ENCODE measurements at places on chromosomes 2 and 18.

GRCh38 chr18:34364699-34365098 lies 140.0 kb upstream of the NOL4 start:
- DNase-seq = no peak

- no peak for DNase-seq
Observed at GRCh38 chr18:48542513-48543181, 3.8 kb downstream of the CTIF start.

- DNase-seq = no peak
Observed at GRCh38 chr2:12807907-12808810, 91.4 kb downstream of the TRIB2 start.

- no peak for DNase-seq
Observed at GRCh38 chr2:150387586-150388288, 99.7 kb downstream of the RND3 start.

GRCh38 chr2:15640261-15640711 lies 48.6 kb downstream of the DDX1 start:
- DNase-seq = no peak

- DNase-seq = no peak
Observed at GRCh38 chr18:66616523-66616983, 12.7 kb upstream of the CDH19 start.

GRCh38 chr18:4640349-4641012 lies 185.4 kb upstream of the DLGAP1 start:
- no peak for DNase-seq

DNA sequence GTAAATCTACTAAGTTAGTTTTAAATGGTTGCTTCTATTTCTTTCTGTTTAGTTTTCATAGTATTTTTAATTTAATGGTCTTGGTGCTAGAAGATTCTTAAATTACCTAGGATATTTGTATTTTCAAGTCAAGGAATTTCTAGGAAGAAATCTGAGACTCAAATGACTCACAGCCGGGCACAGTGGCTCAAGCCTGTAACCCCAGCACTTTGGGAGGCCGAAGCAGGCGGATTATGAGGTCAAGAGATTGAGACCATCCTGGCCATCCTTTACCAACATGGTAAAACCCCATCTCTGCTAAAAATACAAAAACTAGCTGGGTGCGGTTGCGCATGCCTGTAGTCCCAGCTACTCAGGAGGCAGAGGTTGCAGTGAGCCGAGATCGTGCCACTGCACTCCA lies 95.5 kb downstream of the C2orf74 start:
- DNase-seq = no peak

DNA sequence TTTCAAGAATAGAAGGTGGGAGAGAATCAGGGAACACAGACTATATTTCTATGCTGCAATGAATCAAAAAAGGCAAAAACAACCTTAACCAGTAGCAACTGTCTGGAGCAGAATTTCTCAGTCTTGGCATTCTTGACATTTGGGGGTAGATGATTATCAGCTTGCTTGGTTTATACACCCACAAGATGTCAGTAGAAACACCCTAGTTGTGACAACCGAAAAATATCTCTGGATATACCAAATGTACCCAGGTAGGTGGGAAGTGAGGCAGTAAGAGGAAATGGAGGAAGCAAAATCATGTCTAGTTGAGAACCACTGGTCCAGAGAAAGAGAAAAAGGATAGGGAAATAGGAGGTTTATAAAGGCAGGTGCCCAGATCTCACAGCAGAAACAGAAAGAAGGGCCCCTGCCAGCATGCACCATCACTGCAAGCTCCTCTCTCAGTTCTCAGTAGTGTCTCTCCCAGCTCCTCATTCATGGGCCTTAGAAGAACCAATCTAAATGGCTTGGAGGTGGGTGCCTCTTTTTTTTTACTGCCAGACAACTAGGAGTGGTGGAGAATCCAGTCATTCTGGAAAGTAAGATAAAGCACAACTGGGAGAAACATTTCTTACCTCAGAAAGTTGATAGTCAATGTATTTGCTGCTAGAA lies 50.4 kb downstream of the MBD2 start:
- DNase-seq = no peak

GRCh38 chr18:48492880-48493279 lies 46.0 kb upstream of the CTIF start:
- DNase-seq = no peak

- no peak for DNase-seq
Observed at GRCh38 chr2:205752296-205752820, 70.1 kb downstream of the NRP2 start.

DNA sequence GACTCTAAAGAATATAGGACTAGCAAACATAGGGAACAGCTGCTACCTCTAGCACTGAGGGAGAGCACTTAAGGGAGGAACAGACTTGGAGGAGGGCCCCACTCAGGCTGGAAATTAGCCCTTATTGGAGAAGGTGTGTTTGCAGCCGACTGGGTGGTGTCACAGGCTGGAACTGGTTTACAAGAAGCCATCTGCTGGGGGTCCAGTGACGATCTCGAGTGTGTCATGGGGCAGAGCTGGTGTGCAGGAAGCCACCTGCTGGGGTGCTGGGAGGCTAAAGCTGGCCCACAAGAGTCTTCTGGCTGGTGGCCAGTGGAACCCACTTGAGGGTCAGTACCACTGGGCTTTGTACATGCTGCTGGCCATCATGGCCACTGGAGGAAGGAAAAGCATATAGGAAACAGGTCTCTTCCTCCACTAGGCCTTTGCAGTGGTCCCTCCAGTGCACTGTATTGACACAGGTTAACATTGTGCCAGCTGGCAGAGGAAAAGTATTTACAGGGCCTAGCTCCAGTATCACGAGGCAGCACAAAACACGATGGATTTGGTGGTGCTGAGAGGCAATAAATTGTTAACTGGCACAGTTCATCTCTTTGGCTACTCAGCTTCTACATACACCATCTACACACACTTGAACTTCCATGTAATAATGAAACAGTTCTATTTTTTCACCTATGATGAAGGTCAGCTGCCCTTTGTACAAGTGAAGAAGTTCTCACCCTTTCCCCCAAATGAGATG lies 43.6 kb downstream of the MAP3K20 start:
- DNase-seq = no peak

GRCh38 chr18:13394801-13395200 lies 176.2 kb downstream of the LDLRAD4 start:
- DNase-seq = no peak

DNA sequence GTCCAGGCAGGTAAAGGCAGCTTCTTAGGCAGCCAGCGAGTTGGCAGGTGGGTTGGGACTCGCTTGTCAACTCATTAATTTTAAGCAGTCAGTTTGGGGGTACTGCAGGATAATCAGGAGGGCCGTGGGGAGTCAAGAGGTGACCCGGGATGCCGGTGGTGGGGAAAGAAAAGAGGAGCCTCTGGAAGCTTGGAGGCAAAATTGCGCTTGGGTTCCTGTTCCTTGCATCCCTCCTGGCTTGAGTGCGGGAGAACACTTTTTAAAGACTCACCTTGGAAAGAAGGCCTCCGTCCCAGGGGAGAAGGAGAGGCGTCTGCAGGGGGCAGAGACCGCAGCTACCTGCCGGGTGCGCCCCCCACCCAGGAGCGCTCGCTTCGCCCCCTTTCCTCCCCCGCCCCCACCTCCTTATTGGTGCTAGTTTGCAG lies at the start of gene KCNJ3:
KCNJ3 (plus strand) TSS at position 400 of the 425 bp plus-strand sequence. CDS start 81 bp downstream, outside the sequence.
- DNase-seq = no peak

GRCh38 chr2:63862806-63863205 lies 21.1 kb downstream of the UGP2 start:
- DNase-seq = no peak

GRCh38 chr2:113757138-113757657 lies 756 bp upstream of the SLC35F5 start:
- no peak for DNase-seq

DNA sequence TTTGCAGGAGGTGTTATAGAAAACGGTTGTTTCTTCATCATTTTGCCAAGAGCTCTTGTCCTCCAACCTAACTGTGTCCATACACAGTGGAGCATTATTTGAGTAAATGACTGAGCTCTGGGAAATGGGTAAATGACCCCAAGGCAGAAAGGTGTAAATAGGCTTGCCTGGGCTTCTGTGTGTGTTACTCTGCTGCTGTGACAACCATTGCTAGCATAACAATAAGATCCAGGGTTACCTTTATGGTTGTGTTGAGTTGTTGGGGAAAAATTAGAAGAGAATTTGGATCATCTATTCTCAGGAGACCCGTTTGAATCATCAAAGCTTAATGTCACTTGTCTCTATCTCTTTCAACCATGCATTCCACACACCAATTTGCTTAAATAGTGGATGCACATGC lies 672.7 kb downstream of the DPP10 start:
- DNase-seq = no peak

DNA sequence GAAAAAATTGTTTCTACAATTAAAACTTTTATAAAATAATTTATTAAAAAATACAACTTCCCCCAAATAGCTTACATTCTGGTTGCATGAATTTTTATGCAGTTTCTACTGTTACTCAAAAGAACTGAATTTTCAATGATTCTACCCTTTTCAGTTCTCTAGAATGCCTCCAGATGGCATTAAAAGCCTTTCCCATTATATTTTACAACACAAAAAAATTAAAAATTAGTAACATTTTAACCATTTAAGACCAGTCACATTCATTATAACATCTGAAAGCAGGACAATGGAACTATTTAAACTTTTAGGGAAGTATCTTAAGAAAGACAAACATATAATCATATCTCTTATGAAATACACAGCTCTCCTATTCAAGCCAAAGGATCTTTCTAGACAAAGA lies 236.0 kb upstream of the REV1 start:
- DNase-seq = no peak

GRCh38 chr2:170573671-170574070 lies 141.5 kb upstream of the SP5 start:
- no peak for DNase-seq

DNA sequence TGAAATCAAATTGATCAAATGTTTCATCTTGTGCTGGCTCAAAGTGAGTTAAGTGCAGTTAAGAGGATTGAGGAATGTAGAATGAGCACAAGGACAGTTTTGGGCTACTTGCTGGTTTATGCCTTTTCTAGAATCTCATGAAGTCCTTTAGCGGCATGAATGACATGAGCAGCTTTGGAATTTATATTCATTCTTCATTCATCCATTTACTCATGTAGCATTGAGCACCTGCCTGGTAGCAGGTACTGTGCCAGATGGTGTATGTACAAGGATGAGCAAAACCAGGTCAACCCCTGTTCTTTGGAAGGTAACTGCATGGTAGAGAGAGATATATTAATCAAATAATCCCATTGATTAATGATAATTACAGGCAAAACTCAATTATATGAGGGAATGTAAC lies 1.2 kb downstream of the ICOS start:
- DNase-seq = no peak

DNA sequence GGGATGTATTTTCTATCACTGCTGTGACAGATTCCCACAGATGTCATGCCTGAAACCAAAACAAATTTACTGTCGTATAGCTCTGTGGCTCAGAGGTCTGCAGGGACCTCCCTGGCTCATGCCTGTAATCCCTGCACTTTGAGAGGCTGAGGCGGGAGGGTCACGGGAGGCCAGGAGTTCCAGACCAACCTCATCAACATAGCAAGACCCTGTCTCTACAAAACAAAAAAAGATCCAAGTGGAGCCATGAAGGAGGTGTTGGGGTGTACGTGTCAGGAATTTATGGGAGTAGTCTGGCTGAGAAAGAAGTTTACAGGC lies 51.0 kb upstream of the FAHD2A start:
- no peak for DNase-seq

- no peak for DNase-seq
Observed at GRCh38 chr2:40030456-40030975, 251.5 kb upstream of the THUMPD2 start.

DNA sequence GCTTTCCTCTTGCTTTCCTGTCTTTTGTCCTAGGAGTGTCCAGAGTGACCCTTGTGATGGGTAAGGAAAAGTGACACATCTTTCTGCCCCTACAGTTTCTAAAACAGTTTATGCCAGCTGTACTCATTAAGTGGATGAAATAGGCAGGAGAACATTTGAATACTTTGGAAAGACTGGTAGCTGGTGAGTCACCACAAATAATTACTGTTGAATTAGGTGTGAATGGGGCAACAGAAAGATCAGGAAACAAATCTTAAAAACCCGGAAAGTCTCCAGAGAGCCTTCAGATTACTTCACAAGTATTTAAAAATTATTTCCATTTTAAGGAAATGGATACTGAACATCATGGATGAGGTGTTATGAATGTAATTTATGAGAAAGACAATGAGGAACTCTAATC lies 278.5 kb downstream of the CLIP4 start:
- no peak for DNase-seq

DNA sequence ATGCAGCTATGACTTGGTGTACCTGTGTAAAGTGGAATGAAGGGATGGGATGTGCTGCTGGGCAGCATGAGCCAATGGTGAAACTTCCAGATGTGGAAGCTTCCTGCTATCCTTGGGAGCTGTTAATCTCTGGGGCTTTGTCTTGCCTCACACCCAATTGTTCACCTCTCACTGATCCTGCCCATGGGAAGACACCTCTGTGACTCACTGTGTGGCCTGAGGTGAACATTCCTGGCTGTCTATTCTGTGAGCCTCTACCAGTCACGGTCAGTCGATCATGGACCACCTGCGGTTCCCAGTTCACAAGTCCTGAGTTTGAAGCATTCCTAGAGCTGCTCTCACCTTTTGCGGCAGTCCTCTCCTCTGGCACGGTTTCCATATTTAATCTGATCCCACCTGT lies 12.1 kb downstream of the NEURL3 start:
- no peak for DNase-seq

GRCh38 chr2:236584521-236585384 lies 15.1 kb downstream of the ACKR3 start:
- no peak for DNase-seq

GRCh38 chr2:34815052-34815741 lies 1216.1 kb upstream of the FAM98A start:
- DNase-seq = no peak

- DNase-seq = no peak
Observed at GRCh38 chr18:48742706-48743475, 204.1 kb downstream of the CTIF start.

DNA sequence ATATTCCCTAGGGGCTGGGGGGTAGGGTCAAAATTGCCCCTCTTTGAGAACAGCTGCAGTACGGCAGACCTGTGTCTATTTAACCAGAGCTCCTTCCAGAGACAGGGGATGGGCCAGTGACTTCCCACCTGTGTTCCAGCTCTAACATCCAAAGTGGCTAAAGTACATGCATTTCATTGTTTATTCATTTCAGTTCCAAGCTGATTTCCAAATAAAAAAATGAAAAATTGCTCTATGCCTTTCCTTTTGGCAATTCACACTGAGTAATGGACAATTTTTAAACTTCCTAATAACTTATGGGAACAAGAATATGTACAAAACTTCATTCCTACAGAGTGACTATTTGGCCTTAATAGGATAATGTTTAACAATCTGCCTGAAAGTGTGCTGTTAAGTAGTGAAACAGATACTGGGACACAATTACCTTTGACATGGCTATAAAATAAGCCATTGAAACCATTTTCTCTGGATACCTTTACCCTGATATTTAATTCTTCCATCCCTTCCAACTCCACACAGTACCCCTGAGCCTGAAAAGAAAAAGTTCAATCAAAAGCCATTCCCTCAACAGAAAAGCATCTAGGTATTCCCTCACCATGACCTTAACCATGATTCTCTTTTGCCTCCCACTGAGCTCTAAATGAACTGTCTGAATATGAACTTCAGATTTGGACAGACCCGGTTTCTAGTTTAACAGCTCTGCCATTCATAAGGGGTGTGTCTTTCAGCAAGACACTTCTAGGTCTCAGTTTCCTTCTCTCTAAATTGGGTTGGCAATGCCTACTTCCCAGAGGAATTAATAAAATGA lies 73.1 kb downstream of the RDH14 start:
- no peak for DNase-seq

Data from activated CD8-positive, alpha-beta memory T cell treated with anti-CD3 and anti-CD28 coated beads for 4 hours (primary cell).